ENCODE measurements at places on chromosomes 6 and 20. TPM values are rescaled to one million over a fixed set of nuclear protein-coding genes. Genes with fewer than 3 reads are reported as not detected.

Gene MCHR2
- not detected for total RNA-seq

Gene TBX18
- not detected for total RNA-seq

Gene SPEF1
- total RNA-seq, result 0.34 TPM

Gene CUTA
- total RNA-seq, result 186 TPM

Gene SPATS1
- total RNA-seq, result 0.25 TPM

Gene SLPI
- not detected for total RNA-seq

Gene ECT2L
- total RNA-seq, result not detected

Gene C20orf204
- total RNA-seq, result 0.04 TPM

Gene MEI4
- total RNA-seq, result 1.0 TPM

Measured in neural progenitor cell (in vitro differentiated cells).